ENCODE measurements at places on chromosomes 5 and 9.
A peak's percentile ranks its signal among the peaks of the same experiment; 100 is the strongest.

DNA sequence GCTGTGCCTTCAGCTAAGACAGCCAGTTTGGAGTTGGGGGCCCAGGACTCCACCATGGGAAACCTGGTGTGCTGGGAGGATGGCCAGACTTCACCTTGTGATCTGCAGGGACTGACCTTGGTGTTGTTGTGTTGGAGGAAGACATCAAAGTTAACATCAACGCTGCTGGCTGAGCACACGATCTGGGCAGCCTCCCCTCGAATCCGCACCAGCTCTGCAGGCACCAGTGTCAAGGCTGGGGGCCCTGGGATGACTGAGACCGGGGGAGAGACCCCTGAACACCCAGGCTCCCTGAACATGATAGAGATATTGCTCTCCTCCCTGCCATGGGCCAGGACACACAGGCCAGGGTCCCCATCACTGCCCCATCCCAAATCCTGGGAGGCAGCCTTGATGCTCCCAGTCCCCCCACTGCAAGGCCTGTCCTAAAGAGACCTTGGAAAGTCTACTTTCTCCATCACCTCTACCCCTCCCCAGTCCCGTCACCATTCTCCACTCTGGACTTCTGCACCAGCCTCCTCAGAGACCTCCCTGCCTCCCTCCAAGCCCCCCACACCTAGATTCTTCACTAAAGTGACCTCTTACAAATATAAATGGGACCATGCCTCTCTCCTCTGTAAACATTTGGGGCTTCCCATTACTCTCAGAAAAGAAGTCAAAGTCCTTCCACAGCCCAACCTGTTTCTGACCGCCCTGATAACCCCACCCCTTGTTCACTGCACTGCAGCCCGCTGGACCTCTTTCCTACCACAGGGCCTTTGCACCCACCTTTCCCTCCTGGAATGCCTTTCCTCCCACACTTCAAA lies 8.2 kb downstream of the CSF1R start:
- DNase-seq: no peak

GRCh38 chr5:111993242-111993641 lies 236.2 kb upstream of the NREP start:
- DNase-seq: no peak

- DNase-seq: no peak
These were observed 59.5 kb downstream of the MUSK start for GRCh38 chr9:110728058-110728457.

- no peak for DNase-seq
These were observed 101.9 kb downstream of the HTR1A start for GRCh38 chr5:63860379-63860778.

DNA sequence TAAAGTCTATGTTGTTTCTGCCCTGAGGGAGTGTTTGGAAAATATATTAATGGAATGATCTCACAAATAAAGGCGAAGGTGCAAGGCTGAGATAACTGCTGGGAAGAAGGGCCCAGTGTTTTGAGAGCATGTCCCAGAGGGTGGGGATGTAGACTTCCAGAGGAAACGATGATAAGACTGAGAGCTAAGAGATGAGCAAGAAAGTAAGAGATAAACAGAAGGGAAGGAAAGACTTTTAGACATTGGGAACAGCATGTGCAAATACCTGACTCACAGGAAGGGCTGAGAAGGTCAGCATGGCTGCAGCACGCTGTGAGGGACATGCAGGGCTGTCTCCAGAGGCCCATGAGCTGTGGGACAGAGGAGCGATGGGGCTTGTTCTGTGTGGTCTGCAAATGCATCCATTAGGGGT lies 19.9 kb upstream of the ADRB2 start:
- DNase-seq: no peak

DNA sequence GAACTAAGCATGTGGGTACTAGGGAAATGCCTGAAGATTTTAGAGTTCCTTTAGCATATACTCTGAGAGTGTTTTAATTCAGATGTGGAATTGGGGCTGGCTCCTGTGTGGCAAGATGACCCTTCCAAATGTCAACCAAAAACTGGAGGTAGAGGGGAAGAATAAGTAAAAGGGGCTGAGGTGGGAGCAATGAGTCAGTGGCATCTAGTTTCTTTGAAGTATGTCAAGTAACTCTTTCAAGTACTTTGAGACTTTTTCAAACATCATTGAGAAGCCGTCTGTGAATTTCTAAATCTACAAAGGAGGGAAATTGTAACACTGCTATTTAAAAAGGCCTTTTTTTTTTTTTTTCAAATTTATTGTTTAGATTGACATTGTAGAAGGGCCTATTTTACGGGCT lies 184.4 kb downstream of the MAN2A1 start:
- DNase-seq: peak; percentile 21

GRCh38 chr5:171610686-171611085 lies 174.9 kb upstream of the SMIM23 start:
- no peak for DNase-seq

GRCh38 chr5:101163088-101163487 lies 260.0 kb upstream of the ST8SIA4 start:
- no peak for DNase-seq

DNA sequence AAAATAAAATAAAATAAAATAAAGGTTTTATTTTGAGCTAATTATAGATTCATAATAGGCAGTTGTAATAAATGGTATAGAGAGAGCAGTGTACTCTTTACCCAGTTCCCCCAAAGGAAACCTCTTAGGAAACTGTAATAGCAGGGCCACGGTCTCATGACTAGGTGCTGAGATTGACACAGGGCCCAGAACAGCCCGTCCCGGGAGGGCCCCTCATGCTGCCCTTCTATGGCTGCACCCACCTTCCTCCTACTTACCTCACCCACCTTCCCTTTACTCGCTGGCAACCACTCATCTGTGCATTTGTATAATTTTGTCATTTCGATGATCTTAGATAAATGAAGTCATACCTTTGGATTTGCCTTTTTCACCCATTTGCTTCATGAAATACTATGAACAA lies 16.1 kb downstream of the CACNA1B start:
- no peak for DNase-seq

DNA sequence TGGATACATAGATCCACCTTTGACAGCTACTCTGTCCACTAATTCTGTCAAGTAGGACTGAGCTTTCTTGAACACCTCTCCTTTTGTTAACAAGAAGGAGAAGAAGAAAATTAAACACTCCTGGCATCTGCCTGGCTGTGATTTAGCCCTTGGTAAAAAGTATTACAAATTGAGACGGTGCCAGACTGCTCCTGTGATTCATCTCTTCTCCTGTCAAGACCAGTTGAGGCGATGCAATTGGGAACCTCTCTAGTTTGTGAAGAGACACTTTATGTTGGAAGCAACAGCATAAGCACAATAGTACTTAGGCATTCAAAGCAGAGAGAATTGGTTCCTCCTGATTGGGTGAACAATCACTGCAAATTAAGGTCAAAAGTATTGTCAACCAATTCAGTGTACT lies 72.7 kb downstream of the GHR start:
- no peak for DNase-seq

DNA sequence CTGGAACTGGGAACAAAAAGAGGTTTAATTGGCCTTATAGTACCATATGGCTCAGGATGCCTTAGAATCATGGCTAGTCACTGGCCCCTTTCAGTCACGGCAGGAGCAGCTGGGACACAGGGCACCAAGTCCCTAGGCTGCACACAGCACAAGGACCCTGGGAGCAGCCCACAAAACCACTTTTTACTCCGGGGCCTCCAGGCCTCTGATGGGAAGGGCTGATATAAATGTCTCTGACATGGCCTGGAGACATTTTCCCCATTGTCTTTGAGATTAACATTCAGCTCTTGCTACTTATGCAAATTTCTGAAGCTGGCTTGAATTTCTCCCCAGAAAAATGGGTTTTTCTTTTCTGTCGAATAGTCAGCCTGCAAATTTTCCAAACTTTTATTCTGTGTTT lies 1026.4 kb upstream of the COX7C start:
- no peak for DNase-seq

Data from activated naive CD8-positive, alpha-beta T cell treated with anti-CD3 and anti-CD28 coated beads, Interleukin-2, amount 50 U/mL, for 24 hours (primary cell).